ENCODE measurements at places on chromosomes 7 and 10.

- DNase-seq: no peak
Measured at GRCh38 chr10:22631646-22632278, 82.6 kb downstream of the PIP4K2A start.

- DNase-seq: no peak
Measured at GRCh38 chr10:60817398-60817805, 39.1 kb downstream of the CDK1 start.

DNA sequence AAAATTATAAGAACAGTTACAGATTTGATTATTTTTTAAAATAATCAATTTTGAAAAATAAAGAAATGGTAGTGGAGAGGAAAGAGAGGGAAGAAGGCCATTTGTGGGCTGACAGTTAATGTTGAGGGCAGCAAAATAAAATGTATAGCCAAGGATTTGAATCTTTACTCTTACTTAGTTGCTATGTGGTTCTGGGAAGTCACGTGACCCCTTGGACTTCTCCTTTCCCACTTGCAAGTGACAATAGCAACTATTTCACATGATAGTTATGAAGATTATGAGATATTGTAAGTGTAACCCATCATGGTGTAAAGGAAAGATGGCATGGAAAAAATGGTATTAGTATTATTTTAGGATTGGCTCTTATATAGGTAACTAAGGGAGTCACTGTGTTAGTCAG, 567.3 kb upstream of the GHITM start:
- no peak for DNase-seq

- DNase-seq: no peak
Measured at GRCh38 chr10:87506956-87507355, 2.3 kb downstream of the MINPP1 start.

DNA sequence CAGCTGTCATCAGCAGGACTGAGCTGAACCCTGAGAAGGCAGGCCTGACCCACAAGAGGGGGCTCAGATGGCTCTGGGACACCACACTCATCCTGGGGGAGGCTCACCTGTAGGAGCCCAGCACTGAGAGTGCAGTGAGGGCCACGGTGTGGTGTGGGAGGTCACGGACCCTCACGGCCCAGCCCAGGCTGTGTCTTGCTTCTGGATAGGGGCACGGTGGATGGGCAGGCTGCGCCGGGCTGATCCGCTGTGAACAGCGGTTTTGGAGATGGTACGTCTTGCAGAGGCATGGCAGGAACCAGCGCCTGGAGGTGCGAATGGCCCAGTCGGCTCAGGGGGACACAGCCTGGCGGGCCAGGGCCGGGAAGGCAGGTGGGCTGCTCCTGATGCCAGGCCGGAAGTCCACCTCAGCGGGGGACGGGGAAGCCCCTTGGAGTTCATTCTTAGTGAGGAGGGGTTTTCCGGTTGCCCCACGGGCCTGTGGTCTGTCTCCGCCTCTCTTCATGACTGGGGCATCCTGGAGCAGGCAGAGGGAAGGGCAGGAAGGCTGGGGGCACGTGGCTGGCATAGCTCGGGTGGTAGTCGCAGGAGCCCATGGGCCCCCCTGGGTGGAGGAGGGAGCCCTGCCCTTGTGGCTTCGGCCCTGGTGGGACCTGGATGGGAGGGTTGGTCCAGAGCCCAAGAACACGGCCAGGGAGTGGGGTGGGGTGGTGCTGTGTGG, 112.5 kb downstream of the UNCX start:
- no peak for DNase-seq

DNA sequence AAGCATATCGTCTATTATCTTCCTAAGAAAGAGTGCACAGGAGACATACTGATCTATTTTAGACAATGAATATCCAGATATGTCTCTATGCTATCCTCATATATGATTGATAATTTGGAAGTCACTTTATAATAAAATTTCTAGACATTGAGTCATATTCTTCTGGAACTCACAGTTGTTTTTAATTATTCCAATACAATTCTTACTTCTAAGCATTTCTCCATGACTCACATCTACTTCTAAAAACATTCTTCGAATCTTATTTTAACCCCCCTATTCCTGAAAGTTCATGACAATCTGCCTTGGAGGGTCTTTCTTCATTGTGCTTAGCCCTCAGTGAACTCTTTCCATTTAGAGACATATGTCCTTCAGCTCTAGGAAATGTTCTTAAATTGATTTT, 368.1 kb downstream of the MDFIC start:
- DNase-seq: no peak

Measured in activated T-cell treated with anti-CD3 and anti-CD28 coated beads, Interleukin-2, amount 50 U/mL, for 72 hours (primary cell).